ENCODE measurements at places on chromosomes 5 and 9.

DNA sequence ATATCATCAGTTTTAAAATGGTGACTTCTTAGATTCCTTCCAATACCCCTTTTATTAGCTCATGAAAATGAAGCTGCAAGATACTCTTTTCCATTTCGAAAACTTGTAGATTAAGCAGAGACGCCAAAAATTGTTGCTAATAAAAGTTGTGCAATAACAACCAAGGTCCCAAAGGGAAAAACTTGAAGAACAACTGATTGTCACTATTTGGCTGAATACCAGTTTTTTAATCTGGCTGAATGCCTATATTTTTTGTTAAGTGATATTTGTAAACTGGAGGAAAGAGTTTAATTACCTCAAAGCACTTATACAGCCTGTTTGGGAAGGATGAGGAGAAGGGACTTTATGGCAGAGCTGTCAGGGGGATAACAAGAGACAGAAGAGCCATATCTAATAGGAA lies 14.6 kb downstream of the C5orf58 start:
- no peak for DNase-seq

- no peak for DNase-seq
These were observed 130.5 kb upstream of the HAND1 start for GRCh38 chr5:154608531-154609011.

GRCh38 chr5:148968311-148968710 lies 94.6 kb downstream of the SH3TC2 start:
- no peak for DNase-seq

DNA sequence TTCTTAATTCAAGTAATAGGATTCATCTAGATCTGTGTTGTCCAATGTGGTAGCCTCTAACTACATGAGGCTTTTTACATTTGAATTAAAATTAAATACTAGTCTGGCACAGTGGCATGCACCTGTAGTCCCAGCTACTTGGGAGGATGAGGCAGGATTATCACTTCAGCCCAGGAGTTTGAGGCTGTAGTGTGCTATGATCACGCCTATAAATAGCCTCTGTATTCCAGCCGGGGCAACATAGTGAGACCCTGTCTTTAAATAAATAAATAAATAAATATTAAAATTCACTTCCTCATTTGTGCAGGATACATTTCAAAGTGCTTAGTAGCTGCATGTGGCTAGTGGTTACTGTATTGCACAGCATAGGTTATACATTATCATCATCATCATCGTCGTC lies 91.8 kb downstream of the UBE2R2 start:
- no peak for DNase-seq

DNA sequence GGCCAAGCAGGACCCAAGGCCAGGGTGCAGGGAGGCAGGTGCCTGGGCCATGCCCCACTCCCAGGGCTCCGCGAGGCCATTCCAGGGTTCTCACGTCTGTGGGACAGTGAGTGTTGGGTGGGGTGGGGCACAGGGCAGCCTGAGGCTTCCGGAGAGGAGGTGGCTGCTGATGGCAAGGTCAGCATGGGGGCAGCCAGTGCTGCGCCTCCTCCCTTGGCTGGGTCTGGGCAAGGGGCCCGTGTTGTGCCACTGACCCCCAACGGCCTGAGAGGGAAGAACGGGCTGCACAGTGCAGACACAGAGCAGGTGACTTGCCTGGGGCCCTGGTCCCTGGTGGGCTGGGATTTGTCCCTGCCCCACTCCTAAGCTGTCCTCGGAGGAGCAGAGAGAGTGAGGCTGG lies 82.1 kb downstream of the RXRA start:
- DNase-seq, result no peak

DNA sequence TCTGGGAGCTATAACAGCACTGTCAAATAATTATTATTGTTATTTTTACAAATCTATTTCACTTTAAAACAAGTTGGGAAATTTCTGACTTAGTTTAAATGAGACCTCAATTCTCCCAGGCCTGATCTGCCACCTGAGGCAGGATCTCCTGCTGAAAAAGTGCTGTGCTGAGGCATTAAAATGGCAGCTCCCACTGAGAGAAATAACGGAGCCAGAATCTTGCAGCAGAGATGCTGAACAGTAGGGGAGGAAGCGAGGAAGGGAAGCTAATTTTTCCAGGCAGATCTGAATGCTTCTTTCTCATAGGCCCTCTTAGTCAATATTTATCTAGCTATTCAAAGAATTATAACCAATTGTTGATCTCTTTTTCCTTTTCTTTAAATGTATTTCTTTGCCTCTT lies 196.3 kb downstream of the ZNF462 start:
- no peak for DNase-seq

- peak; percentile 64 for DNase-seq
These were observed at the start of gene RIGI for GRCh38 chr9:32526041-32526706. Gene RIGI (minus strand): TSS chr9:32526196. CDS start chr9:32526166, 30 bp downstream.

GRCh38 chr9:4805191-4805918 lies 12.6 kb downstream of the RCL1 start:
- DNase-seq, result no peak

DNA sequence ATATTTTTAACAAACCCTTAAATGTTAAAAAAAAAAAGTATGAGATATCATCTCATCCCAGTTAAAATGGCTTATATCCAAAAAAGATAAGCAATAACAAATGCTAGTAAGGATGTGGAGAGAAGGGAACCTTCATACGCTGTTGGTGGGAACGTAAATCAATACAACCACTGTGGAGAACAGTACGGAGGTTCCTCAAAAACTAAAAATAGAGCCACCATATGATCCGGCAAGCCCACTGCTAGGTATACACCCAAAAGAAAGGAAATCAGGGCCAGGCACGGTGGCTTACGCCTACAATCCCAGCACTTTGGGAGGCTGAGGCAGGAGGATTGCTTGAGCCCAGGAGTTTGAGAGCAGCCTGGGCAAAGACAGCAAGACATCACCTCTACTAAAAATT lies 3.0 kb downstream of the MTMR12 start:
- DNase-seq, result no peak

GRCh38 chr9:84323858-84324257 lies 16.7 kb downstream of the SLC28A3 start:
- no peak for DNase-seq

DNA sequence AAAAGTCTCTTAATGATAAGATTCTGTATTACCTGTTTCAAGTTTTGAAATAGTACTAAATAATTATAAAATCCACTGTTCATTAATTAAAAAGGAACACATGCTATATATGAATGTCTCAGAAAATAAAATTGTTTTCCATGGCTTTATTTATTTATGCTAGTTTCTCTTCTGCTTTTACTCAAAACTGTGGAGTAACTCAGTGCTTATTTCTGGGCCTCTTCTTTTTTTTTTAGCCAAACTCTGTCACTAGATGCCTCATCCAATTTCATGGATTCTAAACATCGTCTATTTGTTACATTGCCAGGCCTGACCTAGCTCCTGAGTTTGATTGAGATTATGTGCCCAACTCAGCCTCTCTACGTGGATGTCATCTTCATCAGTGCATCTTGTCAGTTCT lies 1509.7 kb downstream of the MAT2B start:
- DNase-seq, result no peak

- DNase-seq, result no peak
These were observed 11.6 kb downstream of the ALAD start for GRCh38 chr9:113389451-113389850.

- no peak for DNase-seq
These were observed 20.4 kb upstream of the SMC2 start for GRCh38 chr9:104073770-104074133.

GRCh38 chr5:77443670-77444069 lies 48.4 kb downstream of the WDR41 start:
- no peak for DNase-seq

DNA sequence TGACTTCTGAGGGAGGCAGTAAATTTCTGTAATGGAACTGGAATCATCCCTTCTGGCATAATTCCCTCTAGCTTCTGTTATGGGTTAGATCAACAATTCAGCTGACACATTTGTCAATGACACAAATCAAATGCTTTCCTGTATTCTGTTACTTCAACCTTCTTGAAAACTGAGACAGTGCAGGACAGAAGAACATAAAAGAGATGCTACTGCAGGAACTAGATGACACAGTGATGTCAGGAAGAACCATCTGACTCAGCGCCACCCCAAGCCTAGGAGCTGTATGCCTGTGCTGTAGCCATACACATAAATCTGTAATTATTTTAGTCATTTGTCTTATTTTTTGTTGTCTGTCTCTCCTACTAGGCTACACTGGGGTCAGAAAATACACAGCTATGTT lies 18.2 kb upstream of the CEP120 start:
- DNase-seq, result no peak

GRCh38 chr9:27386571-27387091 lies 89.7 kb upstream of the EQTN start:
- no peak for DNase-seq
